Stimulated activated CD4-positive, alpha-beta T cell treated with anti-CD3 and anti-CD28 coated beads, Interleukin-2, amount 100 ng/mL, for 48 hours (primary cell): ENCODE measurements at places on chromosomes 4 and X.

- DNase-seq, result no peak
Observed at GRCh38 chr4:119031218-119031617, 104.4 kb upstream of the MYOZ2 start.

DNA sequence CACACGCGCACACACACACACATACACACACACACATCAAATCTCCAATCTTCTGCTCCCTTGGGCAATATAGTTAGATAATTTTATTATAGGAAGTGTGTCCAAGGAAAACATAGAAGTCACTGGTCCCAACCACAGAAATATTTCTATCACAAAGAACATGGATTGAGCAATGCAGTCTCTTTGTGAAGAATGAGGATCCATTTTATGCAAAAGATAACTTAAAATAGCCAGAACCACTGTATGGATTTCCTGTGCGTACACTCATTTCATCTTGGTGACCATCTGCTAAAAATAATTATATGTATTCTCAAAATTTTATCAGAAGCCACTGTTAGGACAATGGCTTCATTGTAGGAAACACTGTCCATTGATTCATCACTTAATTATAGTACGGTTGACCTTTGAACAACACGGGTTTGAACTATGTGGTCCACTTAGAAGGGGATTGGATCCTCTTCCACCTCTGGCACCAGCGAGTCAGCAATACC is 169.6 kb upstream of the MXRA5 start:
- DNase-seq, result no peak

DNA sequence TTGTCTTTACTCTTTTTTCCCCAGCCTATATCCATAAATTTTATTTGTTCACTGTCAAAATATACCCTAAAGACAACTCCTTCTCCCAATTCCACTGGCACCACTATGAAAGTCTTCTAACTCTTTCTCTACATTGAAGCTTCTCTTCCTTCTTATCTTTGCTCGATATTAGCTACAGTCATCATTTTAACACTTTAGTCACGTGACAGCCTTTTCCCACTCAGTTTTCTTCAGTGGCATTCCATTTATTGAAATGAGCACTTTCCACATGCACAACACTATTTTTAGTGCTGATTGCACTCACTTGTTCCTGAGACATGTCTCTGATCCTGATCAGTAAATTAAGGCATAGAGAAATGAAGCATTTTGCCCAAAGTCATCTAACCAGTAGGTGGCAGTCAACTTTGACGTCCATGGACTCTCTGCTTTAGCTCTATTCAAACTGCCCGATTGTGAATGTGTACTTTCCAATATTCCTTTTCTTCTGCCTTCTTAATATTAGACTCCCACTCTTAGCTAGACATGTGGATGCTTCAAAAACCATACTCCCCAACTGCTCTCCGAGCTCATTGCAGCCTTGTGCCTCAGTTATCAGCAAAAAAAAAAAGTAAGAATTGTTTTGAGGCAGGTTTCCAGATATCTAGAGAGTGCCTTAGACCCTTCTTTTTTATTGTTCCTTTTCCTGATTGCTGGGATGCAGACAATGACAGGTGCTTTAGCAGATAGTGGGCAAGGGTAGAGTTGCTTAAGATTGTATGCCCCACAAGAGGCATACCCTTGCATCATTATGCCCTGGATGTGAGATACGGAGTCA is 394.4 kb upstream of the ADGRL3 start:
- DNase-seq, result no peak

- no peak for DNase-seq
Observed at GRCh38 chrX:136689436-136689835, 41.5 kb downstream of the CD40LG start.

DNA sequence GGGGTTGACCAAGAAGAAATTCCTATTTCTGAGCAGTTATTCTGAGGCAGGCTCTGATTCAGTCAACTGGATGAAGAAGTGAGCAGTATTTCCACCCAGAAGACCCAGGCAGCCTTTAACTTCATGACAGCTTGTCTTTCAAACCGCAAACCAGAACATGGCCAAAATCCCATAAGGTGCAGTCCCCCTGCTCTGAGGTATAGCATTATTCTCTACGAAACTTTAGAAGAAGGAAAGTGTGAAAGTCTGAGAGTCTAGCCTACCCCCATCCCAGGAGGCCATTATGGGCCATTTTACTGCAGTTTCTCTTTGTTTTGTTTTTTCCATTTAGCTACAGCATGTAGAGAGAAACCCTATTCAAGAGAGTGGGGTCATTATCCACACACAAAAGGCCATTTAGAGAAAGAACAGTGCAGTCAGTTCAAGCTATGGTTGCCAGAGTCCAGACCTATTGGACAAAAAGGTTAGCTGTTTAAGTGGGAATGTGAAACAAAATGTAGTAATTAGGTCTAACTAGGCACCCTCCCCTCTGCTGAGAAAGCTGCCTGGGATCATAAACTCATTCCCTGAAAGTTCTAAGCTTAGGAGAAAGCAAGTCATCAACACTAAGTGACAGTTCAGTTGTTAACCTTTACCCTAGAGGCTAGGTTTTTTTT is 52.1 kb upstream of the RASGEF1B start:
- no peak for DNase-seq

DNA sequence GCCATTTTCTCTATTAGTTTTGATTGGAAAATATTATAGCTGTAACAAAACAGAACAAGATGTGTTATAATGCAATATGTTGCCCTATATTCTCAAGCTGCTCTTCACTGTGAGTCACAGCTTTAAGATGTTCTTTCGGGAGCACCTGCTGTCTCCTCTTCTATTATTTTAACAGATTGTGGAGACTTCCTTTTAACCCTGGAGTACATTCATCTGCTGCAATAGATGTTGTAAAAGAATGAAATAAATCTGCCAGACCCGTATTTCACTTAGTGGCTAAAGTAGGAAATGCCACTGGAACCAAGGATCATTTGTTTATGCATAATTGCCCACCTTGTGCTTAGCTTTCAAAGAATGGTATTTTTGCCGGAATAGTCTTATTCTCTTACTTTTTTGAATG is 11.1 kb downstream of the LSM6 start:
- no peak for DNase-seq

DNA sequence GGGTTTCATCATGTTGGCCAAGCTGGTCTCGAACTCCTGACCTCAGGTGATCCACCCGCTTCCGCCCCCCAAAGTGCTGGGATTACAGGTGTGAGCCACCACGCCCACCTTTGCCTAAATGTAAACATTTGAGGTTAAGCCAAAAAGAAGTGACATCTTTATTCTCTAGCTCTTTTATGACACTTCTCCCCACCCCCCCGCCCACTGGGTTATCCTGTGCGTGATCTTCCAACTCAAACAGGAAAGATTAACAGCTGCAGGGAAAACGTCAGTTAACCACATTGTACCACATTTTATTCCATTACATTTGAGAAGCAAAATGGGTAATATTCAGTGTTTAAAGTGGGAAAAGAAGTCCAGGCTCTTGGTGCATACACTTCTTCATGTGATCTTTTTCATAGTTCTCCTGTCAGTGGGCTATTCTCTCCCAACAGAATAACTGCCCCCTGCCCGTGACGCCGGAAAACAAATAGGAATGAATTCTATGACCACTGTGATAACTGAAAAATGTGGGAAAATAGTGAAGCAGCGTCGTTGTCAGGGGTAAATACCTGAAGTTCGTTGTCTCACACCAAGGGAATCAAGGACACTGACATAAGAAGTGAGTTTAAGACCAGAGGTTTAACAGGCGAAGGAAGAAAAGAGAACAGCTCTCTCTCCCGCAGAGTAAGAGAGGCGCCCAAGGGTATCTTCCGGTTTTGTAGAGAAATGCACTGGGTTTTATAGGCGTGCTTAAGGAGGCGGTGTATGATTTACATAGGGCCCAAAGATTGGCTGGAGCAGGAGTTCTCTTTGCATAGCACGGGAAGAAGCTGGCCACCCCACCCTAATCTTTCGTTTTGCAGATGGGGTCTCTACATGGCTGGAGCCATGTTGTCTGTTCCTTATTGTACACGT is 9.7 kb upstream of the SRD5A3 start:
- no peak for DNase-seq

- DNase-seq, result no peak
Observed at GRCh38 chrX:111409326-111409725, 2.7 kb downstream of the DCX start.

- DNase-seq, result no peak
Observed at GRCh38 chrX:9628779-9629493, 136.7 kb downstream of the GPR143 start.

- DNase-seq, result no peak
Observed at GRCh38 chr4:15158406-15159091, 156.3 kb downstream of the CPEB2 start.

DNA sequence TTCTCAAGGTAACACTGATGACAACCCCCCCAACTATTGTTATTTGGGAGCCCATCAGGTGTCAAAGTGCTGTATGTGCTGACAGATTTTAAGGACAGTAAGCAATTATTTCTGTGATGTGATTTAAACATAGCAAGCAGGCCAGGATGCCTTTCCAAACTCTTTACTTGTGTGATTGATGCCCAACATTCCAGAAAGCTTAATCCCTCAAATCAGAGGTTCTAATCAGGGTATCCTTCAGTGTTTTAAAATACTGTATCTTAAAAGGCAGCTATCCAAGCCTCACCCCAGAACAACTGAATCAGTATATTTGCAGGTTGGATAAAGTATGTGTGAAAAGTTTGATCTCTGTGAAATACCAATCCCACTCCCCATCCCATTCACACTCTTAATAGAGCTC is 119.7 kb downstream of the GASK1B start:
- DNase-seq, result no peak

- no peak for DNase-seq
Observed at GRCh38 chrX:118802857-118803256, 20.8 kb upstream of the ZCCHC12 start.

DNA sequence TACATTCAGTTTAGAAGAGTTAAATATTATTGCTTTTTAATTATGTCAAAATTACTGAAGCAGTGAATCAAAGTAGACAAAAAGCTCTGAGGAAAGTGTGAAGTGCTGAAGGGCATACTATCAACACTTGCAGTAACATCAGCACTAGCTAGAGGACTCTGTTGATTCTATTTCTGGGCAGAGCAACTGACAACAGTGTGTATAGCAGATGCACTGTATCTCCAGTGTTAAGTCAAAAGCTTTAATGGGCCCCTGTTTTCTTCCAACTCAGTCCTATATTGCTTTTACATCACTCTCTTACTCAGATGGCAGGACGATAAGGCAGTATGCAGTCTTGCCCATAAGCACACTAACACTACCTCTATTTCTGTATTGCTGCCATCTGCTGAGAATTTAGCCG is 435.2 kb upstream of the AMOT start:
- DNase-seq, result no peak

- no peak for DNase-seq
Observed at GRCh38 chrX:21873063-21873775, 17.4 kb downstream of the YY2 start.

DNA sequence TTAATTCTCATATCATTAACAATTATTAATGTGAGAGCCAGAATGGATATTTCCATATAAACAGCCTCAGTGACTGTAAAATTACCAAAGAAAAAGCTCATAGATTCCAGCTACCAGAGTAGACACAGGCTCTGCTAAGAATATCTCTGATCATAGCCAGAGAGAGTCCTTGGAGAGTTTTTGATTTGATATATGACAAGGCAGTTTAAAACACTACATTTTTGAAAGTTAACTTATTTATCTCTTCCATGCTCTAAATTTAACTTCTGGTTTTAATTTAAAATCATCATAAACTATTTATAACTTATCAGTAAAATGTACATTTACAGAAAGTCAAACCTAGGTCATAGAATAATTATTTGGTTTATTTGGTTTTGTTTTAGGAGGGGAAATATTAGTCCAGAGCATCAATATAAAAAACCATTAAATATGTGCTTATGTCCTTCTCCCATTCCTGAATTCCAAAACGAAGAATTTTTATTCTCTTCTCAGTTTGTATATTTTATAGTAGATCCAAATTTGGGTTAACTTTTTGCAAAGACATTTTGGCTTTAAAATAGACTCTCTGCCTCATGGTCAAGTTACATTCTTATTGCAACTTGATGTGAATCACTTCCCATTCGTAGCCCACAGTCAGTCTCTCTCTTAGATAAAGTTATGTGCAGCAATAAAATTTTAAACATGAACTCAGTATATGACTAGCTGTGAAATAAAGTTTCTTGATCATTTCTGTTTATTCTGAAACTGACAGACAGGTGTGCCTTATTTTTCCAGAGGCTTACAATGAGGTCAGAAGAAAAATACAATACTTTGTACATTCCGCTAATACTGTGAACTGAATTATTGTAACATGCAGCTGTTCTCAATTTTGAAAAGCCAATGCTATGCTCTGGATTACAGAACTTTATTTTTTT is 267.1 kb downstream of the PAPSS1 start:
- no peak for DNase-seq

GRCh38 chr4:52643785-52644244 is 15.3 kb downstream of the USP46 start:
- DNase-seq, result no peak

DNA sequence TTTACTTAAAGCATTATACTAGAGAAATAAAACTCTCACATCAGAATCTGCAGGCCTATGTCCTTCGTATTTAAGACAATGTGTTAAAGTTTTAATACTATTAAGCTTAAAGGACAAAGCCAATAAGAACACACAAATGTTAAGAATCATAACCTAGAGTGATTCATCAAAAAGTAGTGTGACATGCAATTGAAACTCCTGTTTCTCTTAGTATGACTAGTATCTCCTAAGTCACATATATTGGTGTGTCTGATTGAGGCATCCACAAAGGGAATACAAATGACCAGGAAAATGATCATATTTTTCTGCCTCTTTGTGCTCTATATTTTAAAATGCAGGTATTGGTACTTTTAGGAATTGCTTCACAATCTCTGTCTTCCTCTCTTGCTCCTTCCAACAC is 23.8 kb downstream of the GPRASP3 start:
- DNase-seq, result no peak

GRCh38 chrX:318068-318738 is 393 bp downstream of the GTPBP6 start:
- peak; percentile 96 for DNase-seq

DNA sequence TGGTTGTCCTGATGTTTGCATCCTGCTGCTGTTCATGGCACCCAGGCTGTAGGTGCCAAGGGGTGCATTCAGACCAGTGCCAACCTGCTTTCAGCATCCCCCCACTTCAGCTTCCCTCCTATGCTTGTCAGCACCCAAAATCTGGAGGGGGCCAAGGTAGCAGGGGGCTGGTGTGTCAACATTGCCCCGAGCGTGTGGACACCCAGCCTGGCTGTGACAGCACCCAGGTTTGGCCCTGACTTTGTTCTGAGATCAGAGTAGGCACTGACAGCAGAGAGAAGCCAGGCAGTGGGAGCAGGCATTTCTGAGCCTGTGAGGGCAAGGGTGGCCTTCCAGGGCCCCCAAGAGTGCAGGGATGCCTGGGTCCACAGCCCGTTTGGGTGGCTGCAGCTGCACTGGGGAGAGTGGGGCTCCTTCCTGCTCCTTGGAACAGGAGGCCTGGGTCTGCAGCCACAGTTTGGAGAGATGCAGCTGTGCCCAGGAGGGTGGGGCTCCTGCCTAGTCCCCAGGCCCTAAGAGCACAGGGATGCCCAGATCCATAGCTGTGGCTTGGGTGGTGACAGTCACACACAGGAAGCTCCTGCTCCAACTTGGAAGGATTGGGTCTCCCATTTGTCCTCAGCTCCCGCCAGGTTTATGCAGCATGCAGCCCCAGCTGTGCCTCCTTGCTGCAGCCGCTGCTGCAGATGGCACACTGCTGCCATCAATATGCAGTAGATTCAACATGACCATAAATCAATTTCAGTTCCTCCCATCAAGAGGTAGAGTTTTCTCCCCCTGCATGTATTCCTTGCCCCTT is 12.3 kb upstream of the PPM1K start:
- no peak for DNase-seq
